ENCODE measurements at places on chromosomes 11 and 22.

DNA sequence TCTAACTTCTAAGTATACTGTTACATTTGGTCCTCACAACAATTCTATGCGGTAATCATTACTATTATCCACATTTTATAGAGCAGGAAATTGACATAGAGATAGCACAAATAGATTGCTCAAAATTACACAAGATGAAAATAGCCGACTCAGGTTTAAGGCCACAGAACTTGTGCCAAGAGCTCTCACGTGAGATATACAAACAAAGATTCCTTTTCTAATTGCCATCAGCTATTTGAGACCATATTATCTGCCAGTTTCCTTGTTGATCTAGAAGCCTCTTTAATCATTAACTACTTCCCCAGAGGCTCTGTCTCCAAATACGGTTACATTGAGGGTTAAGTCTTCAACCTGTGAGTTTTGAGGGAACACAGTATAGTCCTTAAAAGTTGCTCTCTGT is 61.0 kb upstream of the GLYATL1B start:
- DNase-seq, result no peak

GRCh38 chr22:17974703-17975372 is 49.5 kb downstream of the MICAL3 start:
- DNase-seq, result peak; percentile 60

DNA sequence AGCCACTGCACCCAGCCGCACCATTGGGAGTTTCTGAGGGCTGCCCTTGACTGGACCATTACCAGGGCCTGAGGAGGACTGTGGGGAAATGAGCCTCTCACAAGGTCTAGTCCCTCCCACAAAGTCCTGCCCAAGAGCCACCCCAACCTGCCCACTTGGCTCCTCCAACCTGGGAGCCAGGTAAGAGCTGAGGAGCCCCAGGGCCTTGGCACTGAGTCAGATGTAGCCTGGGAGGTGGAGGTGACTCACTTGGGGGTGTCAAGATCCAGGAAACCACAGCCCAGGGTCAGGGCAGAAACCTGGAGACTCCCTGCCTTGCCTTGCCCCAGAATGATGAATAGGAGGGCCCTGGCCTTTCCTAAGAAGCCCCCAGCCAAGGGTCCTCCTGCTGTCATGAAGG is 25.8 kb upstream of the P2RY2 start:
- no peak for DNase-seq

GRCh38 chr11:24808173-24808572 is 311.3 kb downstream of the LUZP2 start:
- no peak for DNase-seq

GRCh38 chr11:11268119-11268518 is 84.9 kb downstream of the CSNK2A3 start:
- no peak for DNase-seq

DNA sequence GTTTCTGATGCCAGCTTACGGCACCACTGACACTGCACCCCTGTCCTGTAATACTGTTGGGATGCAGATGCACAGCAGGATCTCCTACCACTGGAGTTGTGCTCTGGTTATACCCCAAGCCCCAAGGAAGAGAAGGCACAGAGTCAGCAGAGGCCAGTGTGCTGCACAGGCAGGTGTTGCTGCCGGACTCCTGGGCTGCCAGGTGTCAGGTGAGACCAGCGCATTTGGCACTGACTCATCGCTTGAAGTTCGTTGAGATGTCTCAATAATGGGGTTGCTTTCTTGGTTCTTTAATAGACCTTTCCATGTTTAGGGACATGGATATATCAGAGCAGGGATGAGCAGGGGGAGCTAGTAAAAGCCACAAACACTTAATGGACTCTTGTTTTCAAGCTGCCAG is 75.7 kb upstream of the TTC12 start:
- DNase-seq, result no peak

DNA sequence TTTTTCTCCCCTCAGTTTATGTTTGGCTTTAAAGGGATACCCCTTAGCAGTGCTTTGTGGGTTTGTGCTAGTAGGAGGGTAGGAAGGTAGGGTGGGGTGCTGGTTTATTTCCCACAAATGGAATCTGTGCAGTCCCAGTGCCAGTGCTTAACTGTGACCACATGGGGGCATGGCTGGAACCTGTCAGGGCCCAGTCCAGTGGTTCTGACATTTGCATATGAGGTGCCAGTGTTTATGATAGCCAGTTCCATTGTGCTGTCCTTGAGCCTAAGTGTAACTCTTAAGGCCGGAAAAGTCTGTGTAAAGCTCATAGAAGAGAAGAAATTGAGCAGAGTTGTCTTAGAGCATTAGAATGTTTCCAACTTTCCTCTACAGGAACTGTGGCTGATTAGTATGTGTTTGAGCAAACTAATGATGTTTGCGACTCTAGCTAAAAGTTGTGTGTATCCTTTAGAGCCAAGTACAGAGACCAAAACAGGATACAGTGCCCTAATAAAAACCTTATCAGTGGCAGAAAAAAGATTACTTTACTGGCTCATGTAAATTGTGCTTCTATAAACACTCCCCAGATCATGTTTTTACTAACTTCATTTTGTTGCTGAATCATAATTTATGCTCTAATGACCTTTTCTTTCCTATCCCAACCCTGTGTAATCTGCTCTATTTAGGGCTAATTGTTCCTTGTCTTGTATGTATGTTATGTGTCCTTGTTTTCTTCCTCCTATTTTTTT is 38.1 kb downstream of the DIXDC1 start:
- DNase-seq, result no peak

GRCh38 chr11:15617126-15617525 is 502.4 kb downstream of the INSC start:
- no peak for DNase-seq

DNA sequence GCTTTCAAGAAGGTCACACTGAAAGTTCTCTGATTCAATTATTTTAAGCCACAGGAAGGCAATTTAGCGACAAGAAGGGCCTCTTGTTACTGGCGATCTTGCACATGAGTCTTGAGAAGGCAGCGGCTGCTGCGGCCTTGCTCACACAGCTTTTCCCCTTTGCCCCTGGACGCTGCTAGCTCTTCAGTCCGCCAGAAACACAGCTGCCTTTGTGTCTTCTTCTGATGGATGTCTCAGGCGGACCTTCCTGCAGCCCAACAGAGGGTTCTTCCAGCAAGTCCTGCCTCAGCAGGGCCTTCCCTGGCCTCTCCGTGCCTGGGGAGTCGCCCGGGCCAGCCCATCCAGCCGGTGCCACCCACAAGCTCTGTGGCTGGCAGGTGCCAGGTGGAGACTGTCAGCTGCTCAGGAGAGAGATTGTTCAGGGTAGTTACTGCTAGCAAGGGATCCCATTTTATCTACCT is 59.4 kb downstream of the PKNOX2 start:
- DNase-seq, result peak; percentile 33

DNA sequence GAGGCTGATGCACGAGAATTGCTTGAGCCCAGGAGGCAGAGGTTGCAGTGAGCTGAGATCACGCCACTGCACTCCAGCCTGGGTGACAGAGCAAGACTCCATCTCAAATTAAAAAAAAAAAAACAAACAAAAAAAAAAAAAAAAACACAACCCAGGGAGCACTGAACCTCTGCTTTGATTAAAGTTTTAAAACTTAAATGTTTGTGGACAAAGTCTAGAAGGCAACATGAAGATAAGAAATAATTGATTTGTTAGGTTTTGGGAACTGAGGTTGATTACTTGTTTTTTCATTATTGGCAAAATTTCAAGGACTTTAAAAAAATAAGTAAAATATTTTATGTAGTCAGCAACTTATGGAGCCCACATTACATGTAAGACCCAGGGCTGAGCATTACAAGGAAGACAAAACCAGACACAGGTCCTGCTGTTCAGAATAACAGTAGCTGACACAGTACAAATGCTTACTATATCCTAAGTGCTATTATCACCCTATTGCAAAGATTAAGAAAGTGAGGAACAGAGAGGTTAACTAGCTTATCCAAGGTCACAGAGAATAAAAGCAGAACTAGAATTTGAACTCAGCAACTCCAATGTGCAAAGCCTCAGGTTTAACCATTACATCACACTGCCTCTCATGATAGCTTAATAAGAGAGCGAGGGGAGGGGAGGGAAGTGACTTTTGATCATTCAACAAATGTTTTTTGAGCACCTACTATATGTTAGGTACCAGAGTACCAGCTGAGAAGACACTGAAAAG is 2.3 kb upstream of the CRY2 start:
- no peak for DNase-seq

GRCh38 chr11:93622043-93622442 is 39.4 kb upstream of the CEP295 start:
- DNase-seq, result no peak

- no peak for DNase-seq
Observed at GRCh38 chr11:70862093-70862492, 390.3 kb downstream of the SHANK2 start.

- DNase-seq, result no peak
Observed at GRCh38 chr11:17639781-17640180, 79.6 kb upstream of the MYOD1 start.

- no peak for DNase-seq
Observed at GRCh38 chr11:80155412-80156017, 714.7 kb upstream of the TENM4 start.
